ENCODE measurements at places on chromosomes 1 and 21. TPM values are rescaled to one million over a fixed set of nuclear protein-coding genes. Genes with fewer than 3 reads are reported as not detected.

DNA sequence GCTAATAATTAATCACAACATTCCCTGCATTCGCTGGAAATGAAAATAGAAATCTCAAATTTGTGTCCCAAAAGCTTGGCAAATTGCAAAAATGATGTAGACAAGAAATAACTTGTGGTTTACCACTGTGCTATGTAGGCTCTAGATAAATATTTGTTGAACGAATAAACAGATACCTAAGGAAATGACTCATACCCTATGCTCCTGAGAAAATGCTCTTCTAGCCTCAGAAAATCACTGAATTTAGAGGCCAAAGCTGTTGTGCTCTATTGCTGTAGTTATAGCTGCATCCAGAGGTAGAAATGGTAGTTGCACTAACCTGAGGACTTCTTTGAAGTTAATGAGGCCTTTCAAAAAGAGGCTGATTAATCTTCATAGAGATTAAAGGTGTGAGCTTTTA lies 142.0 kb upstream of the ZNHIT6 start:
- H3K36me3 ChIP-seq, result no peaks in the 10 kb centered on the region
- no peak for DNase-seq
- no peak overlapping the region for H3K27ac ChIP-seq
- H3K27me3 ChIP-seq, result no peaks in the 10 kb centered on the region
- H3K4me3 ChIP-seq, result no peak overlapping the region
- H3K4me1 ChIP-seq, result no peaks in the 10 kb centered on the region

- H3K27me3 ChIP-seq, result no peaks in the 10 kb centered on the region
- peaks cover 46% of the 10 kb centered on the region for H3K4me1 ChIP-seq
- DNase-seq, result no peak
- no peaks in the 10 kb centered on the region for H3K36me3 ChIP-seq
These were observed 112.6 kb downstream of the EIF4G3 start for GRCh38 chr1:21064057-21064456.

DNA sequence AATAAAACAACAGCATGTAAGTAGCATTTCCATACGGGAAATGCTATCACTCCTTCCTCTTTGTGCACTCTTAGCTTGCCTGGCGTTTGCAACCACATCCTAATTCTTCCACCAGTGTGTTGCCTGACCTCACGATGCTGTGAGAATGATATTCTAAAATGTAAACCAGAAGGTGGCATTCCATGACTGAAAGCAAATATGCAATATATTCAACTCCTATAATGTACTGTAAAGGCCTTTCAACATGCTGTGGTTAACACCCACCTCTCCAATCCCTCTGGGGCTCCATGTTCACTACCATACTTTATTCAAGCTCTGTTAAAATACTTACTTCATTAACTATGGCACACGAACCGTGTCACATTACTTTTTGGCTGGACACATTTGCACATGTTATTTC lies 420.6 kb upstream of the DEPDC1 start:
- H3K27ac ChIP-seq, result peak overlapping the region; percentile 87
- no peak for DNase-seq
- no peaks in the 10 kb centered on the region for H3K36me3 ChIP-seq
- peaks cover 36% of the 10 kb centered on the region for H3K4me1 ChIP-seq

The LHX8 gene
- total RNA-seq, result 1.9 TPM

DNA sequence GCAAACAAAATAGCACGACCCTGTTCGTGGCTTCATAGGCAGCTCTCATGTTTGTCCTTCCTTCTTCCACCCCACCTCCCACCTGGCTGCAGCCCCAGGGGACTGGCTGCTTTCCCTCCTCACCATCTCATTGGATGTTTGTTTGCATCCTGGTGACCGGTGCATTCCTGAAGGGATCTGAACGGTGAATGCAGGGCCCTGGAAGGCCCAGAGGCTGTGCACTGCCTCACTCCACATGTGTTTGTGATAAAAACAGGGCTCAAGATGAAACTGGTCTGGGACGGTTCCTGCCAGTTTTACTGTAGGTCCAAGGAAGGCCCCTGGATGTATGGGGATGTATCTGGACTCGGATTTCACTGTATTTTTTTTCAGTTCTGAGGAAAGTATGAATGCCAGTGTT lies 42.8 kb downstream of the CNN3 start:
- no peaks in the 10 kb centered on the region for H3K27me3 ChIP-seq
- H3K27ac ChIP-seq, result peak overlapping the region; percentile 89
- H3K4me1 ChIP-seq, result peaks cover 19% of the 10 kb centered on the region
- H3K4me3 ChIP-seq, result no peak overlapping the region

GRCh38 chr1:184889902-184890301 lies 84.4 kb downstream of the NIBAN1 start:
- no peaks in the 10 kb centered on the region for H3K4me1 ChIP-seq
- no peak overlapping the region for H3K4me3 ChIP-seq
- no peak overlapping the region for H3K27ac ChIP-seq
- H3K36me3 ChIP-seq, result no peaks in the 10 kb centered on the region

- no peak overlapping the region for H3K4me3 ChIP-seq
- no peaks in the 10 kb centered on the region for H3K27me3 ChIP-seq
These were observed 240.3 kb downstream of the RYR2 start for GRCh38 chr1:237282208-237282783.

GRCh38 chr1:2894381-2895041 lies 93.0 kb upstream of the TTC34 start:
- DNase-seq, result no peak
- no peaks in the 10 kb centered on the region for H3K27me3 ChIP-seq
- H3K4me3 ChIP-seq, result no peak overlapping the region
- no peaks in the 10 kb centered on the region for H3K36me3 ChIP-seq
- H3K27ac ChIP-seq, result no peak overlapping the region
